ENCODE measurements at places on chromosomes 7 and 10. TPM values are rescaled to one million over a fixed set of nuclear protein-coding genes. Genes with fewer than 3 reads are reported as not detected.

GRCh38 chr7:42661312-42661711, 250.6 kb downstream of the C7orf25 start:
- no peak for ATAC-seq

DNA sequence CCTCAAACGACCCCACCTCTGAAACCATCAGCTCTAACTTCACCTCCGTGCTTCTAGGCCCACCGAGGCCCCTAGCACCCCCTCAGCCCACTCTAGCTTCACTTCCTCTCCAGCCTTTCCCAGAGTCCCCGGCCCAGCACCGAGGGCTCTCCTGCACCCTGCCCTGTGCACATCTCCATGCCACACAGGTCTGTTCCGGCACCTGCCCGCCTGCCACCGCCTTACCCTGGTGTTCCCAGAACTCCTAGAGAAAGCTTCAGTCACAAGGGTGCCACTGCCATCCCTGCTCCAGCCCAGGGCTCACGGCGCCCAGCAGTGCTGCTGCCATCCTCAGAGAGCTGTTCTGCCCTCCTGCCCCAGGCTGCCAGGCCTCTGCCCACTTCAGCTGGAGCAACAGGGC, 61.3 kb upstream of the INSIG1 start:
- ATAC-seq: no peak

DNA sequence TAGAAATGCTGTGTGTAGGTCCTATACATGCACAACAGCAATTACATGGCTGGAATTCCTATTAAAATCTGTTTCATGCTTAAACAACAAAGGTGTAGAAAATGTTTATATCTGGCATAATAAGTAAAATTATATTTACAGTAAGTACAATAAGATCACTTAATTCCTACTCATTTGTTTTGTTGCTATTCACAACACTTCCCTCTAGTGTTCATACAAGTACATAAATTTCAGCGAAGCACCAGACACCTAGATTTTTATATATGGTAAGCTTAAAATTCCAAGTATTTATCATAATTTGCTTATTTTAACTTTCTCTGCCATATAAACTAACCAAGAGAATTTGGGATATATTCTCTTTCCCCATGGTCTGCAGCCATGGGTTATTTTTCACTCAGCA, 51.8 kb upstream of the ANK3 start:
- no peak for ATAC-seq

DNA sequence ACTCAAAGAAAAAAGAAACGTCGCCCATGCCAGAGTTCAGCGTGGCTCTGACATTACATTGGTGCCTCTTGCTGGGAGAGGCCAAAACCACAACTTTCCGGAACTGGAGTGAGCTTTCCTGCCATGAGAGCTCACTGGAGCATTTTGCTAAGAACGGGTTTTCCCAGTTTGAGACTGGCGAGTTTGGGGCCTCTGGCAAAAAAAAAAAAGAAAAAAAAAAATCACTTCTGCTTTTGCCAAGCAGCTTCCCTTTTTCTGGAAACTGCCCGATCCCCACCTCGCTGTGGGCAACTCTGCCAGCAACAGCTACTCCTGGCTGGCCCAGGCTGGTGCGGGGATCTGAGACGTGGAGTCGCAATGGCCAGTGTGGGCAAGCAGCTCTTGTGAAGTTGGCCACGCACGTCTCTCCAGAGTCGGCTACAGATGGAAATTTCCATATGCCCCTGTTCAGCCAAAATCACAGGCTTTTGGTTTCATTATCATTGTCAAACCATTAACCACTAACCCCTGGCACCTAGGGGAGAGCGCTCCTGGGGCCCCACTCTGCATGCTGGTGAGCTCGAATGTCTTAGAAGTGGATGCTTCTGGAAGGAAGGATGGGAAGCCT, 25.7 kb downstream of the PRKAG2 start:
- ATAC-seq: no peak

DNA sequence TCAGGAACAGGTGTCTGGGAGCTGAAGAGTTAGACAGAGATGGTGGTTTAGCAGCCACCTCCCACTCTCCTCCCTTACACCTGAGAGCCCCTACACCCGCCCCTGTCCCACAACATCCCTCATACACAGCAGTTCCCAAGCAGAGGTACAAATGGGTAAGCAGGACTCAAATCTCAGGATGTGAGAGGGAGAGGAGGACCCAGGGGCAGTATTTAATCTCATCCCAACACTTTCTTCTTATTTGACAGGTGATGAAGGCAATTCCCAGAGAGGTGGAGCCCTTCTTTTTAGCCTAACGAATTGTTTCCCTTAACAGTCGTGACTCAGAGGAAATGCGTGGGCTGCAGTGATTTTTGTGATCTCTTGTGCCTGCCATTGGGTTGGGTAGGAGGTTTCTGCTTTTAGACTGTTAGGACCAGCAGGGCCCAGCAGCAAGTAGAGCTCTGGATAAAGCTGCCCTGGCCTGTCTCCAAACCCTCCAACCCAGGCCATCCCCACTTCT, 191.3 kb downstream of the HECW1 start:
- no peak for ATAC-seq

DNA sequence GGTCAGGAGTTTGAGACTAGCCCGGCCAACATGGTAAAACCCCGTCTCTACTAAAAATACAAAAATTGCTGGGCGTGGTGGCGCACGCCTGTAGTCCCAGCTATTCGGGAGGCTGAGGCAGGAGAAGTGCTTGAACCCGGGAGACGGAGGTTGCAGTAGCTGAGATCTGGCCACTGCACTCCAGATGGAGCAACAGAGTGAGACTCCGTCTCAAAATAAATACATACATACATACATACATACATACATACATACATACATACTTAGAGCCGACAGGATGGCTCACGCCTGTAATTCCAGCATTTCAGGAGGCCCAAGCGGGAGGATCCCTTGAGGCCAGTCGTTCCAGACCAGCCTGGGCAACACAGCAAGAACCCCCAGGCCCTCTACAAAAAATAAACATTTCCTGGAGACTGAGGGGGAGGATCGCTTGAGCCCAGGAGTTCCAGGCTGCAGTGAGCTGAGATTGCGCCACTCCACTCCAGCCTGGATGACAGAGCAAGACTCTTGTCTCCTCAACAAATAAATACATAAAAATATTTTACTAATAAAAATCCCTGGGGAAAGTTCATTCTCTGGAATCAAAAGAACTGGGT, 90.9 kb upstream of the TNRC18 start:
- ATAC-seq: no peak

GRCh38 chr10:132590752-132591121, 53.1 kb downstream of the INPP5A start:
- no peak for ATAC-seq

DNA sequence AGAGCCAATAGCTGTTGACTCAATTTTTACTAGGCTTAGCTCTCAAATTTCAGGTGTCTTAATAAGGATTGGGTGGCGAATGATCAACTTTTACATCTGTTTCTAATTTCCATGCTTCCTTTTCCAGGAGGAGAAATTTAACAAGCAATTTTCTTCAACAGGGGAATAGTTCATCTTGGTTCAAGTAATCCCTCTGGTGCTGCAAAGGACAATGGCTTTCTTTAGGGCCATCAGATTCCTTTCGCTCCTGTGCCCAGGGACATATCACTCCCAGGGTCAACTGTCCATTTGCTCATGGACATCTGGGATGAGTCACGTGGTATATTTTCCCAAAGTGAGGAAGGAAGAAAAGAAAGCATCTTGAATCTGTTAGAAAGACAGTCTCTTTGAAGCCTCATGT, 313.3 kb downstream of the FRMD4A start:
- no peak for ATAC-seq

- no peak for ATAC-seq
Observed at GRCh38 chr7:30694774-30695721, 12.8 kb upstream of the CRHR2 start.

The ZNF239 gene
- 13.2 TPM for total RNA-seq

The DYDC1 gene
- not detected for total RNA-seq

The TBX20 gene
- total RNA-seq: not detected

The CDC14C gene
- 0.09 TPM for total RNA-seq

The TCAF2 gene
- total RNA-seq: 0.35 TPM

The HDAC9 gene
- total RNA-seq: 21.9 TPM

The PTEN gene
- total RNA-seq: 60.1 TPM

The ATG9B gene
- 3.0 TPM for total RNA-seq

The ST8SIA6 gene
- total RNA-seq: 0.18 TPM

Measured in motor neuron (in vitro differentiated cells).